Thoracic aorta endothelial cell (primary cell): ENCODE measurements at places on chromosomes 4 and X. TPM values are rescaled to one million over a fixed set of nuclear protein-coding genes. Genes with fewer than 3 reads are reported as not detected.

TRIM60 gene
- total RNA-seq, result not detected in 2 replicates

HHIP gene
- 792 and 893 TPM in 2 replicates for total RNA-seq

TBC1D8B gene
- total RNA-seq, result 9.0 and 10.4 TPM in 2 replicates

MAGEA2 gene
- not detected in 2 replicates for total RNA-seq

ZGRF1 gene
- 28.2 and 29.2 TPM in 2 replicates for total RNA-seq

FAM236D gene
- total RNA-seq, result not detected in 2 replicates

ZNF141 gene
- 19.9 and 20.2 TPM in 2 replicates for total RNA-seq

DAPP1 gene
- total RNA-seq, result not detected in 2 replicates

CXCR3 gene
- total RNA-seq, result not detected in 2 replicates

CNKSR2 gene
- total RNA-seq, result under 0.01 TPM in 1 of 2 replicates, not detected in the other

ETDC gene
- total RNA-seq, result not detected in 2 replicates

GC gene
- not detected in 2 replicates for total RNA-seq

SORCS2 gene
- total RNA-seq, result not detected in 2 replicates

MSX1 gene
- 2.8 and 5.5 TPM in 2 replicates for total RNA-seq

RAI2 gene
- 0.65 and 0.80 TPM in 2 replicates for total RNA-seq

DCUN1D4 gene
- 53.6 and 62.1 TPM in 2 replicates for total RNA-seq
